ENCODE measurements at places on chromosomes 13 and 19. TPM values are rescaled to one million over a fixed set of nuclear protein-coding genes. Genes with fewer than 3 reads are reported as not detected.

The SBK3 gene
- total RNA-seq, result not detected

The TIMM29 gene
- total RNA-seq, result 37.6 TPM

The ZNF296 gene
- total RNA-seq, result 0.50 TPM

The NPAS1 gene
- not detected for total RNA-seq

The RNF17 gene
- total RNA-seq, result not detected

The RCBTB2 gene
- total RNA-seq, result 17.3 TPM

The SRRM5 gene
- not detected for total RNA-seq

The ZNF541 gene
- total RNA-seq, result 0.05 TPM

The ZNF285 gene
- 3.6 TPM for total RNA-seq

The ZNF112 gene
- total RNA-seq, result 10.9 TPM

The OR7A17 gene
- total RNA-seq, result not detected

The ZNF554 gene
- total RNA-seq, result 7.8 TPM

The ZNF302 gene
- total RNA-seq, result 26.7 TPM

The CGB2 gene
- total RNA-seq, result not detected

The TEX29 gene
- not detected for total RNA-seq

The MTMR6 gene
- total RNA-seq, result 30.5 TPM

The KCNC3 gene
- total RNA-seq, result not detected

The SF3A2 gene
- total RNA-seq, result 40.3 TPM

The DHRS12 gene
- 23.3 TPM for total RNA-seq

The CLEC17A gene
- not detected for total RNA-seq

The SOX1 gene
- total RNA-seq, result not detected

The MATK gene
- total RNA-seq, result 5.0 TPM

The ADAMTSL5 gene
- 2.0 TPM for total RNA-seq

The IGSF23 gene
- not detected for total RNA-seq

The DLEU7 gene
- total RNA-seq, result not detected

The CATSPERD gene
- 0.27 TPM for total RNA-seq

The FBXO17 gene
- total RNA-seq, result 21.5 TPM

The TUBB4A gene
- 1.7 TPM for total RNA-seq

The ZNF264 gene
- total RNA-seq, result 37.2 TPM

The LIM2 gene
- not detected for total RNA-seq

The PDCD2L gene
- total RNA-seq, result 16.0 TPM

The ZSCAN4 gene
- total RNA-seq, result not detected

The SKA3 gene
- 0.81 TPM for total RNA-seq

The RFX1 gene
- 2.6 TPM for total RNA-seq

The GNA15 gene
- total RNA-seq, result 8.3 TPM

The ZNF627 gene
- 9.6 TPM for total RNA-seq

The CCL25 gene
- not detected for total RNA-seq

The LPAR6 gene
- total RNA-seq, result 6.5 TPM

The KASH5 gene
- total RNA-seq, result not detected

The PLPPR2 gene
- total RNA-seq, result 53.6 TPM

The PSG7 gene
- not detected for total RNA-seq

The ZNF432 gene
- 8.3 TPM for total RNA-seq
